Breast epithelium (tissue), 4 donors: ENCODE measurements at places on chromosomes 6 and 20. TPM values are rescaled to one million over a fixed set of nuclear protein-coding genes. Genes with fewer than 3 reads are reported as not detected.

DNA sequence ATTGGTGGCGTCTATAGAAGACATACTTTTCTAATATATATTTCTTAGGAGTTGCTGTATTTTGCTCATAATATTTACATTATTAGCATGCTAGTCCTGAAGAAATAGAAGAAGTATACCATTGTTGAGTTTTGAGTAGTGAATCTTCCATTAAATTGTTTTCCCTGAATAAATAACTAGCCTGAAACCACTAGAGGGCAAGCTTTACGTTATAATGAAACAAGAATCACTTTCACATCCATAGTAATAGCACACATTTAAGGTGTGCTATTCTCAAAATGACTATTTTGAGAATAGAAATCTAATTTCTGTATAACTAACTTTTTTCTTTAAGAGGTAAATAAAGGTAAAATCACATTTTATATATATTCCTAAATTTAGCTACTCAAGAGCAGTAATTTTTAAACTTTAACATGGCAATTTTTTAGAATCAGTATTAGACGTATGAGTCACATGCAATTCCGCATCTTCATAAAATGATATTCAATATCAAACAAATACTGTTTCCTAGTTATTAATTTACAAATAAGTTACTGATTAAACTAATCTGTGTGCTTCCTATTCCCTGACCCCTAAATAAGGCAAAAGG lies 213.2 kb upstream of the MANEA start:
- no peak for DNase-seq

GRCh38 chr20:57122536-57123489 lies 143.6 kb downstream of the BMP7 start:
- no peak for DNase-seq

DNA sequence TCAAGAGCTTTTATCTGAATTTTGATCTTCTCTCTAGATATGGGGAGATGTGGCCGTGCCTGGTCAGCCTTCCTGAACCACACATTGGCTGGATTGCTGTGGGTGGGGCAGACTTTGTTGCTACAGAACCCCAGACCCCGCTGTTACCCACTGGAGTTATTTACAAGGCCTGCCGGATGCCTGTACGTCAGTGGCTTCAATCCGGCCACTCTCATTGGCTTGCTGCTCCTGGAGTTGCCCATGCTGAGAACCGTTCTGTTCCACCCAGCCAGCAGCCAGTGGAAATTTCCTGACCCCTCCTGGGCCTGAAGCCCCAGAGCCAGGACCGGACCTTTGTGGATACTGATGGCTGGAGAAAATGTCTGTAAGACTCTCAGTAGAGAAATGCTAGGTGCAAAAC lies 101.9 kb downstream of the TFAP2C start:
- no peak for DNase-seq

DNA sequence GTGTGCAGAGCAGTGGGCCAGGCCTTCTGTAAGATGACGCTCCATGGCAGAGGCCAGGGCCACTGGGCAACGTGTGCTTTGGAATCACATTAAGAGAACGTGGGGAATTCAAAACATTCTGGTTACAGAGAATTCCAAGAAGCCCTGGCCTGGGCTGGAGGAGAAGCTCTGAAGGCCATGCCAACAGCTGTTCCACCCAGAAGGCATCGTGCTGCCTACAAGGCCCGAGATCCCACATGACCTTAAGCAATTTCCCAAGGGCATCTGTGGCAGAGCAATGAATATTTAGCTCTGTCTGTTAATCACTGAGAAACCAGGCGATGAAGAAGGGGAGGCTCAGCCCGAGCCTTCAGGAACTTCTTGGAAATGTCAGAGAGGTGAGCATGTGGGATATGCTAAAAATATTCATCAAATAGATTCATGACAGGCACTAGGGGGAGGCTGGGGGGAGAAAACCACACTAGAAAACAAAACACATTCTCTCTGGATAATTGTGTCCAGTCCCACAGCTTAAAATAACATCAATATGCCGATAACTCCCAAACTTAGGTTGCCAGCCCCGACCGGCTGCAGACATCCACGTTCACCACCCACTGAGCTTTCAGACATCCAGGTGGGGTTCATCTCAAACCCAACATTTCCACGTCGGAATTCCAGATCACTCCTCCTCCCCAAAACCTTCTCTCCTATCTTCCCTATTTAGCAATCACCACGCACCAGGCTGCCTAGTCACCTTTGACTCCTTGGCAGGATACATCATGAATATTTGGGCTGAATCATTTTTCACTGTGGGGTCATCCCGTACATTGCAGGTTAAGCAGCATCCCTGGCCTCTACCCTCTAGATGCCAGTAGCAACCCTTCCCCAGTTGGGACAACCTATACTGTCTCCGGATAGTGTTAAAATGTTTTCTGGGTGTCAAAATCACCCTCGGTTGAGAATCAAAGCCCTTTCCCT lies 6.6 kb downstream of the SULF2 start:
- no peak for DNase-seq

- DNase-seq, result no peak
Observed at GRCh38 chr6:56739836-56740815, 97.4 kb upstream of the DST start.

GRCh38 chr6:100892116-100892515 lies 11.0 kb upstream of the ASCC3 start:
- DNase-seq, result no peak

DNA sequence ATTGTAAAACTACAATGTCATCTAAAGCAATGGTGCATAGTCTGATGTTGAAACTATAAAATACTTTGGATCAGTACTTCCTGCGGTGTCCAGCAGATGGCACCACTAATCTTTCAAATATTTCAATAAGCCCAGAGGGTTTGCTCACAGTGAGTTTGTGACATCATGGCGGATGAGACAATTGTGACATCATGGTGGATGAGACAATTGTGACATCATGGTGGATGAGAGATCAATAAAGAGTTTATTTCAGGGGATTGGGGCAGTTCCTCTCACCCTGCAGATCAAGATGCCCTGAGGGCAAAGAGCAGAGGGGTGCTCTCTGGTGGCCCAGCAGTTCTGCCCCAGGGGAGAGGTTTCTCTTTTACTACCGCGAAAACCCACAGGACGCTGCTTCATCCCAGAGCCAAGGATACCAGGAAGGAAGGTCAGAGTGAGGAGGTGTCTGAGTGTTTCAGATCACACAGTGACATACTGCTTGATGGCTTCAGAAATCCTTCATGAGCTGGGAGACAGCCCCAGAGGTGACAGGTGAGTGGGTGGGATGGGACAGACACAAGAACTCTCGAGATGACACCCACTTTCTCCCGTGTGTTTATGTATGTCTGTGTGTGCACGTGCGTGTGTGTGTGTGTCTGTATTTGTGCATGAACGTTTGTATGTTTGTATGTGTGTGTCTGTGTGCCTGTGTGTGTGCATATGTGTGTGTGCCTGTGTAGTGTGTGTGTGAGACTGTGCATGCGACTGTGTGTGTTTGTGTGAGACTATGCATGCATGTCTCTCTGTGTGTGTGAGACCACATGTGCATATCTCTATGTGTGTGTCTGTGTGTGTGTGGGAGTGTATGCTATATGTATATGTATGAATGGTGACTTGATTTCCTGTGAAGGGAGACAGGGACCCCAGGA lies 7.3 kb upstream of the ULBP2 start:
- DNase-seq, result peak; percentile 43

DNA sequence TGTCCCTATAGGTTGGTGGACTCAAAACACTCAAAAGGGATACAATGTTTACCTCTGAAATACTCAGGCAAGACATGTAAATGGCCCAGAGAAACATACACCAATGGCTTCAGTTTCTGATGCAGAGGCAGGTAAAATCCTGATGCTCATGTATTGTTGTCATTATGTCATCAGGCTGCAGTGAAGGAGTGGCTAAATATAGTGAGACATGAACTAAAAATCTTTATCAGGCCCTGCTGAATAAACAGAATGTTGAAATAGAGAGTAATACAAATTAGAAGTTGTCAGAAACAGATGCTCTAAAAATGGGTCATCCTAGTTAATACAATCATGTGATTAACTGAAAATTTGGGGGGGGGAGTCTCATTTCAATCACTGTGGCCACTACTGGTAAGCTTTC lies 20.4 kb downstream of the PTPRK start:
- DNase-seq, result no peak

- DNase-seq, result no peak
Observed at GRCh38 chr20:3115190-3116107, 30.9 kb upstream of the AVP start.

Gene WFDC12
- total RNA-seq, result not detected

Gene SMLR1
- total RNA-seq, result not detected

Gene L3MBTL3
- total RNA-seq, result 9.7 TPM

Gene MUCL3
- not detected for total RNA-seq

Gene CCR6
- not detected for total RNA-seq
